Omental fat pad (tissue), 4 donors: ENCODE measurements at places on chromosomes 2 and 18.

- DNase-seq: no peak
Observed at GRCh38 chr2:45736757-45737704, 85.6 kb downstream of the PRKCE start.

DNA sequence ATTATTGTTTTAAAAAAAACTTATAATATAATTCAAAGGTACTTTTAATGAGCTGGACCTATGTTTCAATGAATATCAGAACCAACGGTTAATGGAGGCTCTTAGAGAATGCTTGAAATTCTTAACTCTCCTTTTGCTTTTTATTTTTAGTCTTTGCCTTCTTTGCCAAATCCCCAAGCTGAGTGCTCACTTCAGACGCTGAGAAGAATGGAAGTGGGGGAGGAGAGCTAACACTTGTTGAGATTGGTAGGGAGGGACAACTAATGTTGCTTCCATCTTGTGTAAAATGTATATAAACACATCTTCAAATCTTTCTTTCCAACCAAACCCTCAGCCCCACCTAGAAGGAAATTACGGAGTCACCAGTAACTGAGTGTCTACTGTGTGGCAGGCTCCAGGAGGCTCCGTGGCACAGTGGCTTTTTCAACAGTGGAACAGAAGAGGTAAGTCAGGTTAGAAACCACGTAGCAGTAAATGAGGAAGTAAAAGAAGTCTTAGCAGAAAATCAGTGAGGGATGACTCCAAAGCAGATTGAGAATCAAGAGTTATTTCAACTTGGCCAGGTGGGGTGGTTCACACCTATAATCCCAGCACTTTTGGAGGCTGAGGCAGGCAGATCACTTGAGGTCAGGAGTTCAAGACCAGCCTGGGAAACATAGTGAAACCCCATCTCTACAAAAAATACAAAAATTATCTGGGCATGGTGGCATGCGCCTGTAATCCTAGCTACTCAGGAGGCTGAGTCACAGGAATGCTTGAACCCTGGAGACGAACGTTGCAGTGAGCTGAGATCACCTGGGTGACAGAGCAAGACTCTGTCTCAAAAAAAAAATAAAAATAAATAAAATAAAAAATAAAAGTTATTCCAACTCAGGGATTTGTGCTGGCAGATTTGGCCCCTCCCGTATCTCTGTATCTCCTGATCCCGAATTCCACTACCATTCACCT lies 45.0 kb upstream of the CREB1 start:
- no peak for DNase-seq

GRCh38 chr2:43005975-43006833 lies 213.8 kb upstream of the HAAO start:
- DNase-seq: no peak

- DNase-seq: no peak
Observed at GRCh38 chr2:132958887-132959286, 288.9 kb upstream of the LYPD1 start.

DNA sequence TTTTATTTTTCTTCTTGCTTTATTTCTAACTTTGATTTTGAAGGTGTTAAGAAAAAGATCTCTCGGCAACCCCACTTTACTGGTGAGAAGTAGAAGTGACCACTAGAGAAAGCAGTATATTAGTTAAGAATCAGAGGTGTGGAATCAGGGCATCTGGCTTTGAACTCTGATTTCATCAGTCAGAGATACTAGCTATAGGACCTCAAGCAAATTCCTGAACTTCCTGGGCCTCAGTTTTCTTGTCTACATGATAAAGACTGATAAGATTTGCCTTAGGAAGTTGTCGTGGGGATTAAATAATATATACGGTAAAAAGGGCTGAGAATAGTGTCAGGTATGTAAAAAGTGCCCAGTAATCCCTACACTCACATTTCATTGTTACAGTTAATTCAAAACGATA lies 440.3 kb upstream of the CRIM1 start:
- no peak for DNase-seq

- no peak for DNase-seq
Observed at GRCh38 chr2:197926673-197927072, 122.3 kb downstream of the PLCL1 start.

DNA sequence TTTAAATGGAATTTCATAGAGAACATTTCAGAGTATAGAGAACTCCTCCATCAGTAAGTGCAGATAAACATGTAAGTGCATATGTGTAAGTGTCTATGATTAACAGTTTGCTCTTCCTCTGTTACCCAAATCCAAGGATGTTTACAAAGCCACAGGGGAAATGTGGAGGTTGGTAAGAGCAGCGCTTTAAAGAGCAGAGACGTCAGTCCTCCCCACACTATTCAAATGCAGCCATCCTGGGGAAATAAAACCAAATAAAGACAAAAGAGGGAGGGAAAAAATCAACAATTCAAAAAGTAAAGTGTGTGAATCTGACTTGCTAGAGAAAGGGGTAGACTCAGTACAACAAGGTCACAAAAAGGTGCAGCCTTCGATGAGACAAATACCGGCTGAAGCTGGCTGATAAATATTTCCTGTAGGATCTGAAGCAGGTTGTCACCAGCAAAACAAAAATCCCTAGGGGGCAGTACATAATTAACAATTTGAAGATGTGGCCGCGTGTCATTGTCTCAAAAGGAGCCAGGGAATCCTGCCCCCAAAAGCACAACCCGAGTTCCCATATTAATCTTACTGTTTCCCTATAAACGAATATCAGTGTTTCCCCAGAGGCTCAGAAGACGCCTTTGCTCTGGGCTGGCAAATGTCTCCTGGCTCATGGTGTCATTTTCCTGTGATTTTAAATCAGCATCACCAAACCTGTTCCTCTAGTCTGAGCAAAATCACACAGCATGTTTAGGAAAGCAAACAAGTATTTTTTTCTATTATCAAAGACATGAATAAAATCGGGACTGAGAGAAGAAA lies 216.5 kb downstream of the CDCA7 start:
- no peak for DNase-seq

DNA sequence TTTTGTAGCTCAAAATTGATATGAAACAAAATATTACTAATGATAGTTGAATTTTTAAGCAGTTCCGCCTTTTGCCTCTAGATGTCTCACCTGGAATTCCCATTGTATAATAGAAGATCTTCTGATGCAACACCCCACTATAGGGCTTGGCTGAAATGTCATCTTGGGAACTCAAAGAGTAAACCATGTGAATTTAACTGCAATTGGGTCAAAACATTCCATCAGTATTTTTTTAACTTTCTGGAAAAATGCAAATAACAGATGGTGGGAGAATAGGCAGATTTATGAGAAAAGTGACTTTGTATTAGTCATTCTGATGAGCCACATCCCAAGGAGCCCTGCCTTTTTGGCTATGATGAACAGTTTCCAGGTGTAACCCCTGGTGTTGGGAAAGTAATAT lies 489.9 kb downstream of the NYAP2 start:
- no peak for DNase-seq

DNA sequence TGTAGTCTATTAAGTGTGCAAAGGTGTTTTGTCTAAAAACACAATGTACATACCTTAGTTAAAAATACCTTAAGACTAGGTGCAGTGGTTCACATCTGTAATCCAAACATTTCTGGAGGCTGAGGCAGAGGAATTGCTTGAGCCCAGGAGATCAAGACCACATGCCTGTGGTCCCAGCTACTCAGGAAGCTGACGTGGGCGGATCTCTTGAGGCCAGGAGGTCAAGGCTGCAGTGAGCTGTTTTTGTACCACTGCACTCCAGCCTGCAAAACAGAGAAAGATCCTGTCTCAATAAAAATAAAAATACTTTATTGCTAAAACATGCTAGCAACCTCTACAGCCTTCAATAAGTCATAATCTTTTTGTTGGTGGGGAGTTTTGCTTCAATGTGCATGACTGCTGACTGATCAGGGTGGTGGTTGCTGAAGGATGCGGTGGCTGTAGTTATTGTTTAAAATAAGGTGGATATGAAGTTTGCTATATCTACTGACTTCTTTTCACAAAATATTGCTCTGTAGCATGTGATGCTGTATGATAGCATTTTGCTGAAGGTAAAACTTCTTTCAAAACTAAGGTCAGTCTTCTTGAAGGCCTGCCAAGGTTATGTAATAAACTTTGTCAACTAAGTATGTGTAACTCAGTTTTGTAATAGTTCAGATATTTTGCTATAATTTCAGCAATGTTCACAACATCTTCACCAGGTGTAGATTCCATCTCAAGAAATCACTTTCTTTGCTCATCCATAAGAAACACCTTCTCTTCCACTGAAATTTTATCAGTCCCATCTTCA lies 1238.0 kb upstream of the NRXN1 start:
- DNase-seq: no peak

GRCh38 chr2:229714080-229714735 lies at the start of gene DNER:
Gene DNER, minus strand, starts transcription at chr2:229714555. Its CDS starts 132 bp downstream, at chr2:229714423.
- DNase-seq: no peak

DNA sequence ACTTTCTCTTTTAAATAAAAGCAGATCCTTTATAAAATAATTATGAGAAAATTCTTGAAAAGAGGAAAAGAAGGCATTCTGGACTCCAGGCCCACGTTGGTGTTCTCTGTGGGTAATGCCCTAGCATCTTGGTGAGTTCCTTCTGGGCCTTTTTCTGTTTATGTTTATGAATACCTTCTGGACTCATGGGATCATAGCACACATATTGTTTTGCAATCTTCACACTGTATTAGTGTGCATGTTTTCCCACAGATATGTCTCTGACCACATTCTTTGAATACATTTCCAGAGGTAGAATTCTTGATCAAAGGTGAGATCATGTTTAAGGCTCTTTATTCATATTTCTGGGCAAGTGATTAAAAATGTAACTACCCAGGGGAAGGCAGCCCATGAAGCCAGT lies 15.9 kb downstream of the GLI2 start:
- no peak for DNase-seq

GRCh38 chr2:189142893-189143759 lies 36.4 kb downstream of the COL5A2 start:
- no peak for DNase-seq

DNA sequence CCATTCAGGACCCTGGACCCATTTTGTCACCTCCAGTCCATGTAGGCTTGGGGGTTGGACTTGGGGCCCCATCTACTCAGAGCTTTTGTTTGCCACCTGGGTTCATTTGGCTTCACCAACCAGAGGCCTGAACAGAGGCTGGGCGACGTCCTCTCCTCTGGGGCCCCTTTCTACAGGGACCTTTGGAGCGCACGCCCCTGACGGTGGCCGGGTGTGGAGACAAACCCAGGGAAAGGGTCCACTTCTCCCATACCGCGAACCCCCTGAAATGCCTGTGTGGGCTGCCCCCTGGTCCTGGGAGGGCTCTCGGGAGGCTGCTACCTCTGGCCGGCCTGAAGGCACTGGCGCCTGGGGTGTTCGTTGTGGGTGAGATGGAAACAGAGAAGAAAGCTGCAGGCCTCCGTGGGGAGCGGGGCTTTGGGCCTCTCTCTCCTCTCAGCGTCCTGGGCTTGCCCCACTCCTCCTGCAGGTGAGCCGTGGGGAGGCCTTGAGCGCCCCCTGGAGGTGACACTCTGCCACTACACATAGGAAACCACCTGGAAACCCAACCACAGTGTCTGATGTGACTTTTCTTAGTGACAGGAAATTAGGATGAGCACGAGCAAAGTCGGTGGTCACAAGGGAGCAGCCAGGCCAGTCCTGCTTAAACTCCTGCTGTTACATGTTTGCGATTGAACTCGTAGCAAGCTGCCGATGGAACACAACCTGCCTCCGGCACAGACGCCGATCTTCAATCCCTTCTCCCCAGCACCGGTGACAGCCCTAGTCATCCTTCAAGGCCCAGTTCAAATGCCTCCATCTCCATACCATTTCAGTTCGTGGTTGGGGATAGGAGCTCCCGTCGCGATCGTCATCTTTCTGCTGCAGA lies 12.0 kb upstream of the NTSR2 start:
- DNase-seq: no peak

- DNase-seq: no peak
Observed at GRCh38 chr2:61288070-61288841, 126.3 kb downstream of the C2orf74 start.

DNA sequence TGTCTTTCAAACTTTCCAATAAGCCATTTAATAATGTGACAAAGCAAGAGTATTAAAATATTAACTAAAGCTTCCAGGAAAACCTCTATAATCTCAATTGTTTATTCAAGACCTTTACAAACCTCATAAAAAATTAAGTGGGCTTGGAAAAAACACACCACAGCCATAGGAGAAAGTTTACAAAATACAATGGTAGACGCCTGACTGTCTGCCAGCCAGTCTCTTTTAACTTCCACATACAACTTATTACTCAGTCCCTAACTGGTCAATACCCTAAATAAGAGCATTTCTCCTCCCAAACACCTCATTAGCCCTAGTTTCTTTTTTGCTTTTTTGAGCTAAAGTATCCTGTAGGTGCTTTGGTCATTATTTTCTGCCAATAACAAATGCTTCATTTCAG lies 247.4 kb upstream of the CYP26B1 start:
- no peak for DNase-seq

- DNase-seq: no peak
Observed at GRCh38 chr18:80009661-80010550, 21.5 kb upstream of the TXNL4A start.

- DNase-seq: no peak
Observed at GRCh38 chr2:146258071-146258470, 1586.8 kb upstream of the ACVR2A start.

- no peak for DNase-seq
Observed at GRCh38 chr18:8717011-8717770, 11.8 kb downstream of the MTCL1 start.

- DNase-seq: no peak
Observed at GRCh38 chr2:237729681-237730475, 68.7 kb upstream of the RBM44 start.

- DNase-seq: no peak
Observed at GRCh38 chr2:171150694-171151285, 9.9 kb downstream of the TLK1 start.

GRCh38 chr18:46531482-46531881 lies 125.5 kb downstream of the LOXHD1 start:
- DNase-seq: no peak

DNA sequence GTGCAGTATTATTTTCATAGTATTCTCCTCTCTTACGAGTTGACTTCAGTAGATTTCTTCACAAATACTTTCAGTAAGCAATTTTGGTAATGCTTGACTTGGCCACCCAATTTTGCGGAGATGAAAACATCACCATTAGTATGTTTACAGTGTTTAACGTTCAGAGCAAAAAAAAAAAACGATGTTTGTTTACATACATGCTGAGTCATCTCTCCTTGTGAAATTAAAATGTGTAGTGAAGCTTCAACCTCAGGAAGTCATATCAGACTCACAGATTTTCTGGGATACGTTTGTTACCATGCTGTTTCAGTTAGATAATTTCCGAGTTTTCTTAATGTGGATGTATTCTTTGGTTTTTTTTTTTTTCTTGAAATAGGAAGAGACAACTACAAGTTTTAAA lies 100.1 kb downstream of the CTNNA2 start:
- DNase-seq: no peak
